Hematopoietic multipotent progenitor cell treated with erythropoietin and hydrocortisone succinate and interleukin-3 and kit ligand, for 8 days (in vitro differentiated cells): ENCODE measurements at places on chromosomes 4 and X.

DNA sequence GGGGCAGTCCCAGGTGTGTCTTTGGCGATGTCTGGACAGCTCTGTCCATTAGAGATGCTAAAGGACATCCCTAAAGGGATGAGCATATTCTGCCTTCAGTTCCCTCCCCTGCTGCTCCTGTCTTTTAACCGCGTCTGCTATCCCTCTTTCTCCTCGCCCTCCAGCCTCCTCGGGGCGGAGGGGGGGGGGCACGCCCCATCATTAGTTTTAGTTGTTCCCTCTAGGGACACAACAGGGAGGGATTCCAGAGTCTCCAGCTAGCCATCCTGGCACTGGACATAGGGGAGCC, 1.1 kb downstream of the MSL3 start:
- no peak for DNase-seq

- no peak for DNase-seq
Measured at GRCh38 chr4:41878170-41878969, 56.9 kb upstream of the TMEM33 start.

GRCh38 chr4:188078116-188078515, 31.3 kb downstream of the TRIML2 start:
- DNase-seq: no peak

DNA sequence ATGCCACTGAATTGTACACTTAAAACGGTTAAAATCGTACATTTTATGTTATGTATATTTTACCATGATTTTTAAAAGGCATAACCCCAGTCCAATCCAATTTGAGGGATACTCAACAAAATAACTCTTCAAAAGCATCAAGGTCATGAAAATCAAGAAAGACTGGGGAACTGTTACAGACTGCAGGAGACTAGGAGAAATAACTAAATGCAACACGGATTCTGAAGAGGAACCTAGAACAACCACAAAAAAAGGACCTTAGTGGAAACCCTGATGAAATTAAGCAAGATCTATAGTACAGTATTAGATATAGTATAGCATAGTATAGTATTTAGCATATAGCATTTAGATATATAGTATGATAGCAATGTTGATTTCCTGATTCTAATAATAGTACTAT, 26.8 kb downstream of the SH3KBP1 start:
- no peak for DNase-seq

GRCh38 chr4:122671919-122672490, 51.1 kb upstream of the IL21 start:
- no peak for DNase-seq

DNA sequence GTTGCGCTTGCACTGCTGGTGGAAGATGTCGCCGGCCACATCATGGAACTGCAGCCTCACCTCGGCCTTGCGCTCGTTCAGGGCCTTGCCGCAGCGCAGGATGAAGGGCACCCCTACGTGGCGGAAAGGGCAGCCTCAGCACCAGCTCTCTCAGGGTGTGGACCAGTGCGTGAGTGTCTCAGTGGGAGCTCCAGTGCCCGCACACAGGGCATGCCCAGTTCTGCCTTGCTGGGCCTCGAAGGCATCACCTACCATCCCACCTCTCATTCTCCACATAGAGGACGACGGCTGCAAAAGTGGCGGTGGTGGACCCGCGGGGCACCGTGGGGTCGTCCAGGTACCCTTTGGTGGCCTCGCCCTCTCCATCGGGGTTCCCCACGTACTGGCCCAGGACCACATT, 14.0 kb downstream of the G6PD start:
- DNase-seq: no peak

DNA sequence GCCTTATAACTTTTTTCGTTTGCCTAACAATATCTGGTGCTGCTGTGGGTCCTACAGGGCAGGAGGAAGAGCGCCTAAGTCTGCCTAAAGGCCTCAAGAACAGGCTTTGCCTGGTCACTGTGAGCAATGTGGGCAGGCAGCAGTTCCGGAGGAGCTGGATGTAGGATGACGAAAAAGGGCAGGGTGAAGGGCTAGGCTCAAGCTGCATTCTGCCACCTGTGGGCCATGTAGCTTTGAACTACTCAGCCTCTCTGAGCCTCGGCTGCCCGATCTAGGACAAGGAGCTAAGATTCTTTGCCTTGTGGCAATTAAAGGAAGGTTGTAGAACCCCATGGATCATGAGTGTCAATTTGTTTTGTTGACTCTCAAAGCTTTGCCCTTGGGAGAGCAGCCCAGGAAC, 57.1 kb upstream of the MAMLD1 start:
- DNase-seq: no peak

DNA sequence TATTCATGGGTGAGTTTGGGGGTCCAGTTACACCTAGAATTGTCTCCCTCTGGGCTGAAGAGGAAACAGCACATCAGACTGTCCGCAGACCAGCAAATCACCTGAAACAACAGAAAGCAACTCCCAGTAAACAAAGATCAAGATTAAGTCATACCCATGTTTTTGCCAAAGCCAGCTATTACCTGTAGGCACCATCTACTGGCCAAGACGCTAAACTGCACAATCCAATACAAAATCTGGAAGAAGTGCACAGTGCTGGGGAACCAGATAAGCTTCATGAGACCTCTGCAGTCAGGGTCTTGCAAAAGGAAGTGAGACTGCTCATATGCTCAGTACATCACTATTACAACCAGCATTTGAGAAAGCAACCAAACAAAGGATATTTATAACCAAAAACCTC, 157.5 kb upstream of the ITM2A start:
- peak; percentile 0 for DNase-seq

GRCh38 chrX:68743754-68744153, 85.1 kb upstream of the EFNB1 start:
- DNase-seq: no peak

DNA sequence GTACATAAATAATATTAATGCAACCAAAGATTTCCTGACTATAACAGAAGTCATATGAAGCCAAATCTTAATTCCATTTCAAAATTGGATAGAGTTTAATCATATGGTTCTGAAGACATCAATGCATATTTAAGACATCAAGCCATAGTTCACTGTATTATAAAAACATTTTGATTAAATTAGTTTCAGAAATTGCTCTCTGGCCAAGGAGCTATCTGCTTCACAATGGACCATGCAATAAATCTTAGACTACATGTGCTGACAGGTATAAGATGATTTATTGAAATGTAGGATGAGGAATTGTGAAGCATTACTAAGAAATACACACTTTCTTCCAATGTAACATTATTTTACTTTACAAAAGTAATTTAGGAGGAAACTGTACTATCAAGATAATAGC, 81.6 kb downstream of the MID1 start:
- DNase-seq: no peak

DNA sequence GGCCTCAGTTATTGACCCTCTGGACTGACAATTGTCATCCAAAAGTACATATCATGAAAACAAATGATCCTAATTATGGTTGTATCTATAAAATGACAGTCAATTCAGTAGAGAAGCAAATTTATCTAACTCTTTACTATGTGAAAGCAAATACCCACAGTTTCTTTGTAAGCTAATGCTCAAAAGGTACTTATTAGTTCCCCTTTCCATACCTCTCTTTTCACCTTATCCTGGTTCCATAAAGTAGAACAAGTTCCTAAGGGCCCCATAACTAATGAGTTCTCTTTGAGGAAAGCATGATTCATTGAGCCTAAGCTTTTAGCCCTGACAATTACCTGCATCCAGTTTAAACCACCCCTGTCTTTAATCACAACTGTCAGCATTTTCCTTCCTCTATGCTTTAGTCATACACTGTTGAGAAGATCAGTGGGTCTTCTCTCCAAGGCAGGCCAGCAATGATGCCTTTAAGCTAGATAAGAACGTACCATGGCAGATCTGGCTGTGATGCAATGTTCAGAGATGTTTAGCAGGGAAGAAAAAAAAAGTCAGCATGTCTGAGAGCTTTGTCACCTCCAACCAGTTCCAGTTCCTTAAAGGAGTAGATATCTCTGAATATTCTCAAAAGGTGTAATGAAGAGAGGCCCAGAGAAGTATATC, 179.7 kb upstream of the RASGEF1B start:
- no peak for DNase-seq
